ENCODE measurements at places on chromosomes 5 and 9. TPM values are rescaled to one million over a fixed set of nuclear protein-coding genes. Genes with fewer than 3 reads are reported as not detected.

Gene TAF11L8
- not detected for total RNA-seq

Gene SLC35A4
- total RNA-seq, result 79.4 TPM

Gene SPINK1
- total RNA-seq, result 0.74 TPM

Gene GDF9
- total RNA-seq, result 0.26 TPM

Gene IL9
- not detected for total RNA-seq

Gene PDE8B
- 1.1 TPM for total RNA-seq

Gene SMIM3
- 4.1 TPM for total RNA-seq

Gene SPATA31E1
- total RNA-seq, result 0.03 TPM

Gene SPARC
- total RNA-seq, result 20.7 TPM

Gene GAPVD1
- 16.0 TPM for total RNA-seq

Gene FOXI1
- not detected for total RNA-seq

Gene PGM5
- total RNA-seq, result not detected

Gene HAVCR1
- 37.2 TPM for total RNA-seq

Gene NTRK2
- total RNA-seq, result 0.04 TPM

Gene PCDHA3
- total RNA-seq, result 0.88 TPM

Gene GPR151
- total RNA-seq, result not detected

Gene CDH6
- total RNA-seq, result 0.09 TPM

Gene KYAT1
- 9.5 TPM for total RNA-seq

Gene C8G
- 1.3 TPM for total RNA-seq

Gene SOHLH1
- not detected for total RNA-seq

Data from A549 treated with CORT108297 at 1 μM for 4 hours (cell line).